ENCODE measurements at places on chromosomes 2 and 18. TPM values are rescaled to one million over a fixed set of nuclear protein-coding genes. Genes with fewer than 3 reads are reported as not detected.

DNA sequence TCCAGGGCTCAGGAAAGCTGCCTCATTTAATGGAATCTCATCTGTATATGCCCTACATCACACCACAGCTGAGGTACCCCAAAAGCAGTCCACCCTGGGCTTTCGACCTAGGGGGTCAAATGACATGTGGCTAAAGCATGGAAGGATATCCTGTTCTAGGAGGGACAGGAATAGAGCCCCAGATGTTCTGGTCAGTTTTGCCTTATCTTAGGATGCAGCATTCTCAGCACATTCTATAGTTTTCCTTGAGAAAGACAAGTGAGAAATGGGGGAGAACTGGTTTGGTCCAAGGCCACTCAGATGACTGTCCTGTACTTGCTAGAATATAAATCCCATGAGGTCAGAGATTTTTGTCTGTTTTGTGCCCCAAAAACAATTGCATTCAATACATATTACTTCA lies 688.0 kb upstream of the ZEB2 start:
- DNase-seq: no peak
- no peaks in the 10 kb centered on the region for H3K36me3 ChIP-seq
- H3K27ac ChIP-seq: no peak overlapping the region

- no peaks in the 10 kb centered on the region for H3K4me1 ChIP-seq
- H3K4me3 ChIP-seq: no peak overlapping the region
- no peak overlapping the region for H3K27ac ChIP-seq
- H3K27me3 ChIP-seq: no peaks in the 10 kb centered on the region
- no peaks in the 10 kb centered on the region for H3K36me3 ChIP-seq
- no peak for DNase-seq
Measured at GRCh38 chr2:109211315-109211714, 82.3 kb downstream of the SH3RF3 start.

The ZSCAN30 gene
- total RNA-seq: 36.3 TPM

DNA sequence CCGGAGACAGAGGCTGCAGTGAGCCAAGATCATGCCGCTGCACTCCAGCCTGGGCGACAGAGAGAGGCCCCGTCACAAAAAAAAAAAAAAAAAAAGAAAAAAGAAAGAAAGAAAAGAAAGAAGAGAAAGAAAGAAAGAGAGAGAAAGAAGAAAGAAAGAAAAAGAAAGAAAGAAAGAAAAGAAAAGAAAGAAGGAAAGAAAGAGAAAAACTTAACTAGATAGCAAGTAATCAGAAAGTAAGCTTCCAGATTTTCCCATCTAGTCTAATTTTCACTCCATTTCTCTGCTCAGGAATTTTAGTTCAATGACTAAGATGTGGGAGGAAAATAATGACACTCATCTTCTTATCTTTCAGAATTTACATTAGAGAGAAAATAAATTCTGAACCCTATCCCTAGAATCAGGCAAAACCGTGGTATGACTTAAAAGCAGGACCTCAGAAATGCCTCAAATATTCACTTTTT lies 2.4 kb downstream of the GFPT1 start:
- H3K27ac ChIP-seq: no peak overlapping the region
- no peak for DNase-seq
- peaks cover 15% of the 10 kb centered on the region for H3K4me1 ChIP-seq
- no peaks in the 10 kb centered on the region for H3K36me3 ChIP-seq
- H3K27me3 ChIP-seq: no peaks in the 10 kb centered on the region
- H3K4me3 ChIP-seq: no peak overlapping the region

GRCh38 chr2:69036926-69037325 lies 23.9 kb downstream of the ANTXR1 start:
- H3K27me3 ChIP-seq: no peaks in the 10 kb centered on the region
- no peak for DNase-seq
- no peak overlapping the region for H3K27ac ChIP-seq

- H3K27me3 ChIP-seq: no peaks in the 10 kb centered on the region
- DNase-seq: no peak
- no peaks in the 10 kb centered on the region for H3K36me3 ChIP-seq
- no peak overlapping the region for H3K4me3 ChIP-seq
- H3K4me1 ChIP-seq: peaks cover 6% of the 10 kb centered on the region
Measured at GRCh38 chr2:156345582-156345981, 13.1 kb upstream of the NR4A2 start.

The SLC8A1 gene
- total RNA-seq: 9.4 TPM

The ATL2 gene
- total RNA-seq: 65.7 TPM

- no peak overlapping the region for H3K27ac ChIP-seq
- no peaks in the 10 kb centered on the region for H3K27me3 ChIP-seq
- no peaks in the 10 kb centered on the region for H3K4me1 ChIP-seq
- no peak for DNase-seq
Measured at GRCh38 chr2:43980902-43981301, 14.9 kb downstream of the LRPPRC start.

GRCh38 chr2:205685314-205686055 lies 3.2 kb downstream of the NRP2 start:
- no peaks in the 10 kb centered on the region for H3K36me3 ChIP-seq
- DNase-seq: no peak
- peak overlapping the region; percentile 94 for H3K4me3 ChIP-seq

DNA sequence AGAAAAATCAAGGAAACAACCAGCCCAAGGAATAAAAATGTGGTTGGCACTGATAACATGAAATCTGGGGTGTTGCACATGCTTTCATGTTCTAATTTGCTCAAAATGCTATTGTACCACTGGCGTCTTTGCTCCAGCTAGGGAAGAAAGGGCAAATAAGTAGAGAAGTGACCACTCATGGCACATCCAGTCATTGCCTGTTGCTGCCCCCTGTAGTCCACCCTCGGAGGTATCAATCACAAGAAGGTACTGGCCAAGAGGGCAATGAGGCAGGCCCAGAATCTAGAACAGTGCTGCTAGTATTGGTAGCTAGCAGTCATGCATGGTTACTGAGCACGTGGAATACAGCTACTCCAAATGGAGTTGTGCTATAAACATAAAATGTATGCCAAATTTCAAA lies 213.4 kb downstream of the CDCA7 start:
- no peaks in the 10 kb centered on the region for H3K36me3 ChIP-seq
- no peaks in the 10 kb centered on the region for H3K27me3 ChIP-seq
- peaks cover 3% of the 10 kb centered on the region for H3K4me1 ChIP-seq
- H3K4me3 ChIP-seq: no peak overlapping the region
- H3K27ac ChIP-seq: no peak overlapping the region
- no peak for DNase-seq

DNA sequence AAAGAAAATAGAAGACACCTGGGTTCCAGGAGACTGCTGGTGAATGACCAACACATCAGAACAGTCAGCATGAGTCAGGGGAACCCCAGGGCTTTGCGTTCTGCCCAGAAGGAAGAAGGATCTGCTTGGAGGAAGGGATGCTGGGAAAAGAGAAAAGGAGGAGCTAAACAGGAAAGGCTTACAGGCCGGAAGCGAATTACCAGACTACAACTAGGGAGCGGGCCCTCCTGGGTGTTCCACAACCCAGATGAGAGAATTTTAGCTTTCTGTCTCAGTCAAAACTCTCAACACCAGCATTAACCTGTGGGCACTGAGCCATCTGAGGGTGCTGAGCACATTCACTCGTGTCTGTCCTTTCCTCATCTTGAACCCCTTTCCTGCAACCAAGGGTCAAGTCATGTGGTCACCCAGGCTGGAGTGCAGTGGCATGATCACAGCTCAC lies 19.2 kb downstream of the CDC42EP3 start:
- H3K4me3 ChIP-seq: no peak overlapping the region
- no peaks in the 10 kb centered on the region for H3K27me3 ChIP-seq
- peaks cover 36% of the 10 kb centered on the region for H3K4me1 ChIP-seq
- DNase-seq: no peak

DNA sequence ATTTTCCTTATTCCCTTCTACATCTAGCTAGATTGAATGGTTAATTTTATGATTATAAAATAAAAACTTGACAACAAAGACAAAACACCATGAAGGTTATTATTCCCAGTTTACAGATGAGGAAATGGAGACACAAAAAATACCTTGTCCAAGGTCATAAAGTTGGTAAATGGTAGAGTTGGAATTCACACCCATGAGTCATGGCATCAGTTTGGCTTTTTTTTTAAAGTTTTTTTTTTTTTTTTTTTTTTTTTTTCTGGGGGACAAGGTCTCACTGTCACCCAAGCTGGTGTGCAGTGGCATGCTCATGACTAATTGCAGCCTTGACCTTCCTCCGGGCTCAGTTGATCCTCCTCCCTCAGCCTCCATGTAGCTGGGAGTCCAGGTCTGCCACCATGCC lies 70.0 kb downstream of the MTX2 start:
- no peak overlapping the region for H3K27ac ChIP-seq
- no peak overlapping the region for H3K4me3 ChIP-seq
- no peaks in the 10 kb centered on the region for H3K27me3 ChIP-seq
- no peak for DNase-seq
- H3K4me1 ChIP-seq: no peaks in the 10 kb centered on the region

GRCh38 chr18:52422985-52423601 lies 83.1 kb downstream of the DCC start:
- H3K27me3 ChIP-seq: no peaks in the 10 kb centered on the region
- no peak for DNase-seq
- no peaks in the 10 kb centered on the region for H3K36me3 ChIP-seq
- no peak overlapping the region for H3K27ac ChIP-seq
- H3K4me1 ChIP-seq: no peaks in the 10 kb centered on the region

DNA sequence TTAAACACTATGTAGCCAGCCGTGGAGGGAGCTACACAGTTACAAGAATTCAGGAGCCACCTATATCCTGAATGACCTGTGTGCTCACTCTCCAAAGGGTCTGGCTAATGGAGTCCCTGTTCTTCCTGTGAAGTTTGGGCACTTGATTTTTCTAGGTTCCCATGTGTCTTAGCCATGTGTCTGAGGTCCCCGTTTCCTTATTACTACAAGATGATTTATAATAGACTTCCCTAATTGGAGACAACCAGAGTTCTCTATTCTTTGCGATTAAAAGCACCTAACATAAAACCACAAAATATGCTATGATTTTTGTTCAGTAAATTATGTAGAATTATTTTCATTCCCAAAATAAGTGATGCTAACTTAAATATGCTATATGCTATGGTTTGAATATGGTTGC lies 83.4 kb downstream of the PDK1 start:
- no peak overlapping the region for H3K4me3 ChIP-seq
- H3K4me1 ChIP-seq: no peaks in the 10 kb centered on the region
- H3K36me3 ChIP-seq: no peaks in the 10 kb centered on the region

DNA sequence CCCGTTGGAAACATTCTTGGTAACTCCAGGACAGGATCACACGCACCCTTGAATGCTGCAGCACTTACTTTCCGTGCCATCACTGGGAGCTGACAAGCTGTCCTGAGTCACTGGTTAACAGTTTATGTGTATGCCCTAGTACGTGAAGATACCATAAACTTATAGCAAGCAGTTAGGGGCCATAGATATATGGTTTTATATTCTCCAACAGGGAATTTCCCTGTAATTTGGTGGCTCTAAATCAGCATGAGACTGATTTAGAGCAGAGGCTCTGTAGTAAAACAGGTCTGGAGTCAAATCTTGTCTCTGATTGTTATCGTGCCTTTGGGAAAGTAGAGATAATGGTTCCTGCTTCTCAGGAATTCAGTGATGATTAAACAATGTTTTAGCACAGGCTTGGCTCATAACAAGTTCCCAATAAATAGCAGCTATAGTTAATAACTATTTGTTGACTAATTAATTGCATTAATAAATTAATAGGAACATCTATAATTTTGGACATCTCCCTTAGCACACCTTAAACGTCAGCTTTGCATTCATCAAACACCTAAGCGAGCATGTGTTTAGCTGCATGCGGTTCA lies 215.2 kb downstream of the VAPA start:
- no peak overlapping the region for H3K4me3 ChIP-seq
- no peak overlapping the region for H3K27ac ChIP-seq
- peaks cover 5% of the 10 kb centered on the region for H3K4me1 ChIP-seq
- H3K36me3 ChIP-seq: no peaks in the 10 kb centered on the region
- H3K27me3 ChIP-seq: no peaks in the 10 kb centered on the region

The HNRNPLL gene
- 50.8 TPM for total RNA-seq

GRCh38 chr18:49934457-49934856 lies 121.1 kb upstream of the ACAA2 start:
- H3K4me1 ChIP-seq: no peaks in the 10 kb centered on the region
- H3K36me3 ChIP-seq: no peaks in the 10 kb centered on the region
- H3K4me3 ChIP-seq: no peak overlapping the region
- DNase-seq: no peak

DNA sequence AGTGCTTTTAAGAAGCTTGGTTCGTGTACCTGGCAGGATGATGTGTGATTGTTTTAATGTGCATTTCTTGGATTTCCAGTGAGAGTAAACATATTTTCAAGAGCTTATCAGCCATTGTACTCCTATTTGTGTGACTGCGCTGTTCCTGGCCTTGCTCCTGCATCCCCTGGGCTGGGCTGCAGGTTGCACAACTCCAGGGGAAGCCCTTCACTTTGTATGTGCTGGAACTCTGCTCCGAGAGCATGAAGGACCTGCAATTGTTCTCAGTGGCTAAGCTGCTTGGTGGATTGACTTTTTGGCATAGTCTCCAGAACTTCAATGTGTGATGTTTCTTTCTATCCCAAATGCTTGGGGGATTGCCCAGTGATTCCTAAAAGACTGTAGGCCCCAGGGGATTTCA lies 18.8 kb downstream of the ATP6V1C2 start:
- no peak overlapping the region for H3K27ac ChIP-seq
- H3K27me3 ChIP-seq: no peaks in the 10 kb centered on the region
- H3K4me3 ChIP-seq: no peak overlapping the region
- no peak for DNase-seq
- no peaks in the 10 kb centered on the region for H3K36me3 ChIP-seq

The EMILIN1 gene
- 69.5 TPM for total RNA-seq

- H3K4me3 ChIP-seq: no peak overlapping the region
- H3K36me3 ChIP-seq: no peaks in the 10 kb centered on the region
- no peak for DNase-seq
- H3K27me3 ChIP-seq: no peaks in the 10 kb centered on the region
- H3K4me1 ChIP-seq: no peaks in the 10 kb centered on the region
Measured at GRCh38 chr2:128016620-128017019, 11.2 kb downstream of the SAP130 start.

DNA sequence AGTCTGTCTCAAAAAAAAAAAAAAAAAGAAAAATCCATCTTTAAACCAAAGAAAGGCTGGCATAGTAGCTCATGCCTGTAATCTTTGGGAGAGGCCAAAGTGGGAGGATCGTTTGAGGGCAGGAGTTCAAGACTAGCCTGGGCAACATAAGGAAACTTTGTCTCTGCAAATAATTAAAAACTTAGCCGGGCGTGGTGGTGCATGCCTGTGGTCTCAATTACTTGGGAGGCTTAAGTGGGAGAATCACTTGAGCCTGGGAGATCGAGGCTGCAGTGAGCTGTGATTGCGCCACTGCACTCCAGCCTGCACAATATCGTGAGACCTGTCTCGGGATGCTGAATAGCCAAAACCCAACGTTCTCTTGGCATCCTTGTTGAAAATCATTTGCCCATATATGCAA lies 6.1 kb downstream of the CNOT11 start:
- H3K27ac ChIP-seq: no peak overlapping the region
- H3K36me3 ChIP-seq: no peaks in the 10 kb centered on the region
- peaks cover 28% of the 10 kb centered on the region for H3K4me1 ChIP-seq
- no peak for DNase-seq
- no peaks in the 10 kb centered on the region for H3K27me3 ChIP-seq

- no peak for DNase-seq
- no peaks in the 10 kb centered on the region for H3K36me3 ChIP-seq
- H3K4me3 ChIP-seq: no peak overlapping the region
Measured at GRCh38 chr18:4369705-4370104, 85.4 kb downstream of the DLGAP1 start.

The ACMSD gene
- not detected for total RNA-seq

The INPP1 gene
- 21.0 TPM for total RNA-seq

Data from tibial nerve (tissue), 4 donors.